NCI-H2081 treated with DMSO at 0.1 percent for 48 hours (cell line): ENCODE measurements at places on chromosomes 4 and X.

DNA sequence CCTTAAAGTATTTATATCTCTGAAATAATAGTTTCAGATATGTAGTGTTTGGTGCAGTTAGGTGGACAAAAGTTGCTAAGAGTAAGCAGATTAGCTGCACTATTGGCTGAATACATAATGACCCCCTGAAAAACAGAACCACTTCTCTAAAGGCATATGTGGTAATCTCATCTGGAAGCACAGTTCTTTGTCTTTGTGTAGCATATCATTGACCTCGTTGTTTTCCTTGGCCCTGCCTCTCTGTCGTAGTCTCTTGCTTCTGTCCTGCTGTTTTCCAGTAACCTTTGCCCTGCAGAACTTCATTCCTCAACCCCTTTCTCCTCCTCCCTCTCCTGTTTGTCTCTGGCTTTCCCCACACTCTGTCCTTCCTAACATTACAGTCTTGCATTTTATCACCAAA is 41.4 kb downstream of the JADE3 start:
- DNase-seq: no peak

- DNase-seq: no peak
Measured at GRCh38 chr4:122764821-122765215, 32.3 kb downstream of the BBS12 start.

DNA sequence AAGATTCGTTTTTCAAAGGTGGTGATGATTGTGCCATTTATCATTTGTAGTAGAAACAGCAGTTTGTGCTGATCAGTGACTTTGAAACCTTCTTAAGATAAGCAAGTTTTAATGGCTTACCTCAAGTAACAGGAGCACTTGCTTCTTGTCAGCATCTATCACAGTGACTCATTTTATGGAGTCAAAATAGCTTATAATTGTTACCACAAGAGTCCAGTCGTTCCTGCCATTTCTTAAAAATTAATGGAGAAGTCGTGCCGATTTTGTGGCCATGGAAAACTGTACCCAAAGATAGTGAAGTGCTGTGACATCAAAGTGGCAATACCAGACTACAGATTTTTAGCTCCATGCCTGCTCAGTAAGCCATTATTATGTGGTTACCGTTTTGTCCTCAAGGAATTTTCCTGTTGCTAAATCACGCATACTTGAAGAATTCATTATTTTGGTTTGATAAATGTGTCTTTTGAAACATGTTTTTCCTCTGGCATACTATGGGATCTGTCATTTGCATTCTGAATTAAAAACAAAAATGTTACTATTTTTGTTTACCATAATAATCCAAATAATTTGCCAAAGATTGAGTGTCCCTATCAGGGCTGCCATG is 129.9 kb downstream of the CBR4 start:
- no peak for DNase-seq

- no peak for DNase-seq
Measured at GRCh38 chrX:9519546-9520216, 54.8 kb downstream of the TBL1X start.

DNA sequence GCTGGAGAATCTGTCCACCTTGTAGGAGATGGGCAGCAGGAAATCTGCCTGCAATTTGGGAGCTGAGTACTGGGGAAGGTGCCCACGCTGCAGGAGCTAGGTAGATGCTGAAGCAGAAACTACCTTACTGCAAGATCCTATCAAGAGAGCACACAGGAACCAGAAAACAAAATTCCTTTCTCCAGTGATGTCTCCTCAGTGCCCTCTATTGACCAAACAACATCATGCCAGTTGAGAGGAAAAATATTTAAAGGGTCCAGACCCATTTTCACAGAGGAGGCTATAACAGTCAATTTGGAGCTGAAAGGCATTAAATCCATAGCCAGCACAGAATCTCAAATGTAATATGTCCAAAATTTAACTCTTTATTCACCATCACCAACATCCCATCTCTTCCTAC is 406.8 kb downstream of the SLITRK2 start:
- DNase-seq: no peak

- DNase-seq: no peak
Measured at GRCh38 chr4:143021384-143021783, 163.3 kb upstream of the USP38 start.

DNA sequence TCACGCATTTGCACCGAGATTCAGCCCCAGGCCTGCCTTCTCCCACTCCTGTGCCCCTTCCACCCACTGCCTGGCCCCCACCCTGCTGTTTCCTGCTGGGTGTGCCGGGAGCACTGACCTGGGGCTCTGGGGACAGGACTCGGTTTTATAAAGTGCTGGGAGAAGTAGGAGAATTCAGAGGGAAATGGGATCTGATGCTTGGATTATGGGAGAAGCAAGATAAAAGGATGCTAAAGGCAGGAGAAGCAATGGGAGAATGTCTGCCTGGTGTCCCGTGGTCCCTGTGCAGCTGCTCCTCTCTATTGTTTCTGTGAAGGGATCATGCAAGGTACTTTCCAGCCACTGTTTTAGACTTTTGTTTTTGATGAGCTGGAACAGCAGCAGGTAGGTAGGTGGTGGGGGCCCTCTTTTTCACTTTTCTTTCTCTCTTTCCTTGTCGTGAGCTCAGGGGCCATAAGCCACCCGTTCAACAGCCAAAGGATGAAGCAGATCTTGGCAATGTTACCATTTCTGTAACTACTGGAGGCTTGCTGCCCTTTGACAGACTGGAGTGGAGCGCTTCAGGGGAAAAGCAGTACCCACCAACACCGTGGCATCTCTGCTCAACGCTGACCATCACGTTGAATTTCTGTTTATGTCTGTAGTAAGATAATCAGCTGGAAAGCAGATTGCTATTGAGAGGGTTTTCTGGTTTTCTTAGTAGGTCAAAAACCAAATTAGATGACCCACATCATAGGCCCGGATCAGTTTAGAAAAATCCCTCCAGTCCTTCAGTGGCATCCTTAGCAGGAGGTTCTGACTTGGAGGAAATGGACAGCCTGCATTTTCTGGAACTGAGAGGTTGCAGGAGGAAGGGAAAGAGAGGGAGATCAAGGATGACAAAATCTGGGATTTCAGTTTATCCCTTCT is 63.8 kb upstream of the ENPP6 start:
- no peak for DNase-seq

DNA sequence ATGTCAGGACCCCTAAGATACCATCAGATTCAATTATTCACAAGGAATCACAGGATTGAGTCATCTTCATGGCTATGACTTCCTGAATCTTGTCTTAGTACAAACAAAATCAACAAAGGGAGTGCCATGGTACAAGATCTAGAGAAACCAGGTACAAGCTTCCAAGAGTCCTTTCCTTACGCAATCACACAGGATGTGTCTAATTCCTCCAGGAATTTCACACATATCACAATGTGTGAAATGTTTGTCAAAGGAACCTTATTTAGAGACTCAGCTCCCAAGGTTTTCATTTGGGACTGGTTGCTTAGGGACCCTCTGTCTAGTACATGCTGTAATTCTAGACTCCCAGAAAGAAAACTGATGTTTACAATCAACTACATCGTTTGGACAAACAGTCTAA is 83.0 kb downstream of the MAB21L2 start:
- no peak for DNase-seq

- DNase-seq: no peak
Measured at GRCh38 chr4:182074810-182075209, 168.4 kb upstream of the TENM3 start.

DNA sequence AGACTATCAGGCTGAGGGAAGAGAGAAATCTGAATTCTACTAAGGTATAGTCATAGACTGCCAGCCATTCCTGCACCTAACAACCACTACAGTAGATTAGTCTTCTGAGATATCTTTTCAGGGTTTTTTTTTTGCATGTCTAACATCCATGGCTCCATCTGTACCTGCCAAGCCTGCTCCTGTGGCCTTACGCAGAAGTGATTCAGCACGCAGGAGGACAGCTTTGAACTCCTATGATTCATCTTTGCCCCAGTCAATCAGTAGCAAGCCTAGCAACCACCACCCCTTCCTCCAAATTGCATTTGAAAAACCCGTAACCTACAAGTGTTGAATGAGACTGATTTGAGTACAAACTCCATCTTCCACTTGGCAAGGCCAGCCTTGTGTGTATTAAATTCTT is 520.7 kb upstream of the HS3ST1 start:
- no peak for DNase-seq

DNA sequence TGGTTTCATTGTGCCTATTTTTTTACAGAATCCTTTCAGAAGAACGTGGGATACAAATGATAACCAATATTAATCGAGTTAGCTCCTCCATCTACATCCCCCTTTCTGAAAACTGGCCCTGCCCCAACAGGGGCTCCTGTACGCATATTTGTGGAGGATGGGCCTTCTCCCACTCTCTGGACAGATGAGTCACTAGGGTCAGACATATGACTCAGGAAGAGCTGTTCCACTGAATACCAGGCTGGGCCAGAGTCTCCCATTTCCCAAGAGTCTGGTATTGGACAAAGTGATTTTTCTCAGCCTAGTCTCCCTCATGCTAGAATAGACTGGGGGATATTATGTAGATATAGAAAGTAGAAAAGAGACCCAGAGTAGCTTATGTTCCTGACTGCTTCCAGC is 142.4 kb downstream of the TSPAN5 start:
- DNase-seq: no peak

GRCh38 chr4:17033768-17034181 is 135.3 kb upstream of the LDB2 start:
- DNase-seq: no peak

GRCh38 chr4:4849106-4849505 is 10.4 kb upstream of the MSX1 start:
- DNase-seq: no peak

DNA sequence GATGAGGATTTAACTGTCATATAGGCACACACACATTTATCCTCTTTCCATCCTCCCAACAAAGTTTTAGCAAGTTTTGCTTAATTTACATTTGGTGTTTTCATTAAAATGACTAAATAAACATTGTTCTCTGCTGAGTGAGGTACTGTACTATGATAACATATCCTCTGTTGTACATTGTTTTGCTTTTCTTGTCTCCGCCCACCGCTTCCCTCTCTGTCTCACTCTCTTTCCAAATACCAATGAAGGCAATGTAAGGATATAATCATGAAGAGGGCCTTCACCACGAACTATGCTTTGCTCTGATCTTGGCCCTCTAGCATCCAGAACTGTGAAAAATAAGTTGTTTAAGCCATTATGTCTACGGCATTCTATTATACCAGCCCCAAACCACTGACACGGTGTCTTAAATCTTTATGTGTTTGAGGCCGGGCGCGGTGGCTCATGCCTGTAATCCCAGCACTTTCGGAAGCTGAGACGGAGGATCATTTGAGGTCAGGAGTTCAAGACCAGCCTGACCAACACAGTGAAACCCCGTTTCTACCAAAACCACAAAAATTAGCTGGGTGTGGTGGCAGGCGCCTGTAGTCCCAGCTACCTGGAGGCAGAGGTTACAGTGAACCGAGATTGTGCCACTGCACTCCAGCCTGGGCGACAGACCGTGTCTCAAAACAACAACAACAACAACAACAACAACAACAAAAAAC is 65.3 kb downstream of the HPRT1 start:
- DNase-seq: no peak

- no peak for DNase-seq
Measured at GRCh38 chrX:4935401-4935800, 1222.0 kb upstream of the PRKX start.

- DNase-seq: no peak
Measured at GRCh38 chrX:30893206-30893605, 4.2 kb upstream of the TAB3 start.

- no peak for DNase-seq
Measured at GRCh38 chr4:176789955-176790354, 2.8 kb downstream of the VEGFC start.

DNA sequence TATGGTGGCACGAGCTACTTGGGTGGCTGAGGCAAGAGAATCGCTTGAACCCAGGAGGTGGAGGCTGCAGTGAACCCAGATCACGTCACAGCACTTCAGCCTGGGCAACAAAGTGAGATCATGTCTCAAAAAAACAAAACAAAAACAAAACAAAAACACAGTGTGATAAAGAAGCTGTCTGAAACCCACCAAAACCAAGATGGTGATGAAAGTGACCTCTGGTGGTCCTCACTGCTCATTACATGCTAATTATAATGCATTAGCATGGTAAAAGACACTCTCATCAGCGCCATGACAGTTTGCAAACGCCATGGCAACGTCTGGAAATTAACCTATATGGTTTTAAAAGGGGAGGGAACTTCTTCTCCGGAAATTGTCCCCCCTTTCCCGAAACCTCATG is 29.4 kb upstream of the OPHN1 start:
- no peak for DNase-seq

DNA sequence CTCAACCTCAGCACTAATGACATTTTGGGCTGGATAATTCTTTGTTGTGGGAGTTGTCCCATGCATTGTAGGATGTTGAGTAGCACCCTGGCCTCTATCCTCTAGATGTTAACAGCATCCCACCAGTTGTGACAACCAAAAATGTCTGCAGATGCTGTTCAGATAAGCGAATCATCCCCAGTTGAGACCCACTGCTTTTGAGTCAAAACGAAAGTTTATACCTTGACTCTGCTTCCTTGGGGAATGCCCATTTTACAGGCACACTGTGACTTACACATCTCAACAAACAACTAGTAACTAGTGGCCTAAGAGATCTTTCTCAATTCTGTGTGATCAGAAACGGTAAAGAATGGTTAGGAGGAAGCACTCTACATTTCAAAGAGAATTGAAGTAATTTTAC is 37.0 kb downstream of the SEPSECS start:
- no peak for DNase-seq

- no peak for DNase-seq
Measured at GRCh38 chr4:156537286-156537685, 434.3 kb downstream of the PDGFC start.

GRCh38 chrX:135549519-135549918 is 29.1 kb downstream of the INTS6L start:
- DNase-seq: no peak

DNA sequence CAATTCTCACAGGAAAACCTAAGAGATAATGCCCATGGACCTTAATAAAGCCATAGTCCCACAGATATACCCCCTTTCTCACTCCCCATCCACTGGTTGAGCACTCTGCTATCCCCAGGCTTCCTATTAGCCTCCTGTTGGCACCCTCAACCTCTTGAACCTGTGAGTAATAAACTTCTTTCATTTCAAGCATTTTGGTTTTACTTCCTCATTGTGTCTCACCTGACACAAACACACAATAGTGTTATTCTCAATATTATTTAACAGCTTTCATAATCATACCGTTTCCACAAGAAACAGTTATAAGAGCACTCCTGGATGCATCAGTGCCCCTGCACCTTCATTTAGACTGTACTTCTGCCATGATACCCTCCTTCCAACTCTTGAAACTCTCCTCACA is 56.8 kb downstream of the TRPC5 start:
- DNase-seq: no peak

DNA sequence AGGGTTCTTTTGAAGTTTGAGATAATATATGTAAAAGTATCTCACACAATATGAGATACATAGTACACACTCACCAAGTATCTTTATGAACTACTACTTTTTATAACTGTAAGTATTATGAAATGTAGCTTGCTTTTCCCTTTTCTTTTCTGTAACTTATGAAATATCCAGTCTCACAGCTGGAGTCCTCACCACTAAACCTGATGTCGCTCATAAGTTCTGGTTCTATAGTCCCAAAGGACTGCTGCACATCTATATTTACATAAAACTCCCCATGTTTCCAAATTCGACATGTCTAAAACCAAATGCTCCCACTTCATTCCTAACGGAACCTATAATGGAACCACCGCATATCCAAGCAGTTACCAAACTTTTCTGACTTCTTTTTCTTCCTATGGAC is 186.5 kb upstream of the SLC7A11 start:
- no peak for DNase-seq

GRCh38 chr4:111991163-111991562 is 154.1 kb upstream of the FAM241A start:
- no peak for DNase-seq

- no peak for DNase-seq
Measured at GRCh38 chr4:37758226-37758625, 68.3 kb upstream of the PGM2 start.
